ENCODE measurements at places on chromosomes 16 and 17.
A peak's percentile ranks its signal among the peaks of the same experiment; 100 is the strongest.

- DNase-seq: no peak
Observed at GRCh38 chr17:49359990-49360795, 1.9 kb downstream of the ZNF652 start.

- DNase-seq: no peak
Observed at GRCh38 chr17:56165072-56165641, 11.9 kb downstream of the ANKFN1 start.

- DNase-seq: no peak
Observed at GRCh38 chr17:44006272-44006597, 1.8 kb downstream of the NAGS start.

GRCh38 chr16:89334461-89334860 is 117.0 kb downstream of the ZNF778 start:
- DNase-seq: no peak

- no peak for DNase-seq
Observed at GRCh38 chr16:694863-695354, 4.7 kb upstream of the WDR24 start.

DNA sequence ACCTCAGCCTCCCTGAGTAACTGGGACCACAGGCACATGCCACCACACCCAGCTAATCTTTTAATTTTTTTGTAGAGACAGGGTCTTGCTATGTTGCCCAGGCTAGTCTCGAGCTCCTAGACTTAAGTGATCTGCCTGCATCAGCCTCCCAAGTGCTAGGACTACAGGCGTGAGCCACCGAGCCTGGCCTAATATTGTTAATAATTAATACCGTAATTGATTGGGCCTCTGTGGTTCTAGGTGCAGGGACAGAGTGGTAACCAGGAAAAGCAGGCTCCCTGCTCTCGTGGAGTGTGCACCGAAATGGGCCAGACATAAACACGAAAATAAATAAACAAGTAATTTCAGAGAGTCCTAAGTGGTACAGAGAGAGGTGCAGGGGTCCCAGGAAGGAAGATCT is 241.0 kb downstream of the GSG1L start:
- DNase-seq: no peak

DNA sequence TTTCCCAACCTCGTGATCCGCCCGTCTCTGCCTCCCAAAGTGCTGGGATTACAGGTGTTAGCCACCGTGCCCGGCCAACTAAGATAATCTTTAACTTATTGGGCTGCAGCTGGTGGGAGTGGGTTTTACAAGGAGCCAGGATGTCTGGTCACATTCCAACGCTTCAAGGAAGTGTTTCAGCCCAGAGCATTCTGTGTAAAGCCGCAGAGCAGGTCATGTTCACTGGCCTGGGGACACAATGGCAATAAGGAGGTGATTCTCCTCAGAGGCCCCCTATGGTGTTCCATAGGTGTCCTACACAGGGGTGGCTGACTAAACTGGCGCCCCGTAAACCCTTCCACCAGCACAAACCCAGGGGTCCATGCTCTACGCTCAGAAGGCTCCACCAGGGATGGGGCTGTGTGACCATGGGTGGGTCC is 1.2 kb downstream of the QPRT start:
- DNase-seq: no peak

- DNase-seq: no peak
Observed at GRCh38 chr16:6190776-6191175, 1093.2 kb upstream of the EEF2KMT start.

DNA sequence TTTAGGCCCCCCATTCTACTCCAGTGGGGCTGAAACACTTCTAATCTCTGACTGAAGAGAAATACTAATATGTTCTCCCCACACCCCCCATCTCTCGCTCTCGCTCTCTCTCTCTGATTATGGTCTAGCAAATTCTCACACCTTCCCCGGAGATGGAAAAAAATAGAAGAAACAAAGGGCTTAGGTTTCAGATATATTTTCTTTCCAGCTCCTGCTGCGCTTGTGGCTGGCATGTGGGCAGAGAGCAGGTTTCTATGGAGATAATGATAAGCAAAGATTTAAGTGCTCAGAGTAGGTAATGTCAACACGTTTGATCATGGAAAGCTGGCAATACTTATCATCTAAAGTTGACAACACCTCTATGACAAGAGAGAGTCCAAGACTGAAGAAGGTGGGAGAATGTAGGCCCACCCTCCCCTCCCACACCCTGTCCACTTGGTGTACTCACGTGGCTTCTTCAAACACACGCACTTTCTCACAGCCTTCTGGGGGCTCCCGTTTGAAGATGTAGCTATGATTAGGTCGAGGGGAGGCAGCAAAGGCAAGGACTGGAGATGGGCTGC is 8.0 kb upstream of the SLC35B1 start:
- DNase-seq: peak; percentile 21

DNA sequence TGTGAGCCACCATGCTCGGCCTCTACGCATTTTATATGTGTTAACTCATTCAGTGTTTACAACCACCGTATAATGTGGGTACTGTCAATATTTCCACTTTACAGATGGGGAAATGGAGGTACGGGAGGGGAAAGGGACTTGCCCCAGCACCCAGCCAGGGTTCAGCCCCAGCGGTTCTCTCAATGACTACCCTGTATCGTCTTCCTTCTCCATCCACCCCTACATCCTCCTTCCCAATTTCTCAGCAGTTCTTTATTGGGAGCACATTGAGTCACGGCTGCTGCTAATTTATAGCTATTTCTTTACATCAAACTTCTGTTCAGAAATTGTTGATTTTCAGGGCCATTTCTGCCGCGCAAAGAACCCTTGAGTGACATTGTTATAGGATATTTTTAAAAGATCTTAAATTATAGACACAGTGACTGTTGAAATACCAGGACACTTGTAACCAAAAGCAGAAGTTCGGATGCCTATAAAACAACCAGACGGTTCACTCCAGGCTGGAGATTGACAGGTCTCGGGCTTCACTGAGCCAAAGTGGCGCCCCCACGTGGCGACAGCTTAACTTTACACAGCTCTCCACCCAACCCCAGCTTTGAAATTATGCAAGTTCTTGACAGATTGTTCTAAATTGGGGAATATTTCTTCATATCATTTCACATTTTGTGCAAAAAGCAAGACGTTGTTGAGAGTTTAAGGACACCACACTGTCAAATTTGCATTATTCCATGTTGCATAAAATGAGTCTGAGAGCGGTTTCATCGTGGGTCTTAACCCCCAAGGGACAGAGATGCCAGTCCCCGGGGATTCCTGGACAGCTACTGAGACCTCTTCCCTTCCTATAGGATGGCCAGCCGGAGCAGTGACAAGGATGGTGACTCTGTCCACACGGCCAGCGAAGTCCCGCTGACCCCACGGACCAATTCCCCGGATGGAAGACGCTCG is 11.8 kb downstream of the SYT17 start:
- DNase-seq: peak; percentile 23

GRCh38 chr17:7229504-7229903 is 4.8 kb downstream of the DVL2 start:
- no peak for DNase-seq

DNA sequence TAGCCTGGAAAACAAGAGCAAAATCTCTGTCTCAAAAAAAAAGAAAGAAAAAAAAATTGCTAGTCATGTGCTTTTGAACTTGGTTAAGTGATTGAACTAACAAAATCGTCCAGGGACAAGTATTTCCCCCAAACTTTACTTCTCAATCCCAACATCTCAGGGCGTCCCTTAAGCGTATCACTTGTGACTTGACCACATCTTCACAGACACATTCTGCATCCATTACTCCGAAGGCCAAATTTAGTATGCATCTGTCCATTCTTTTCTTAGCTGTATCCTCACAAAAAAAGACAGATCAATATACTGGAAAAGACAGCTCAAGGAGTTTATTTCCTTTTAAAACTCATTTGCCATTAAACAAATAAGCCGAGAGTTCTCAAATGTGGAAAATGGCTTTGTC is 5.9 kb upstream of the JPT1 start:
- DNase-seq: no peak

- no peak for DNase-seq
Observed at GRCh38 chr16:11168386-11169051, 87.5 kb downstream of the SOCS1 start.
